ENCODE measurements at places on chromosomes 7 and 10. TPM values are rescaled to one million over a fixed set of nuclear protein-coding genes. Genes with fewer than 3 reads are reported as not detected.

The DNAJB12 gene
- 16.8 TPM for total RNA-seq

The HOXA9 gene
- total RNA-seq: 2.0 TPM

DNA sequence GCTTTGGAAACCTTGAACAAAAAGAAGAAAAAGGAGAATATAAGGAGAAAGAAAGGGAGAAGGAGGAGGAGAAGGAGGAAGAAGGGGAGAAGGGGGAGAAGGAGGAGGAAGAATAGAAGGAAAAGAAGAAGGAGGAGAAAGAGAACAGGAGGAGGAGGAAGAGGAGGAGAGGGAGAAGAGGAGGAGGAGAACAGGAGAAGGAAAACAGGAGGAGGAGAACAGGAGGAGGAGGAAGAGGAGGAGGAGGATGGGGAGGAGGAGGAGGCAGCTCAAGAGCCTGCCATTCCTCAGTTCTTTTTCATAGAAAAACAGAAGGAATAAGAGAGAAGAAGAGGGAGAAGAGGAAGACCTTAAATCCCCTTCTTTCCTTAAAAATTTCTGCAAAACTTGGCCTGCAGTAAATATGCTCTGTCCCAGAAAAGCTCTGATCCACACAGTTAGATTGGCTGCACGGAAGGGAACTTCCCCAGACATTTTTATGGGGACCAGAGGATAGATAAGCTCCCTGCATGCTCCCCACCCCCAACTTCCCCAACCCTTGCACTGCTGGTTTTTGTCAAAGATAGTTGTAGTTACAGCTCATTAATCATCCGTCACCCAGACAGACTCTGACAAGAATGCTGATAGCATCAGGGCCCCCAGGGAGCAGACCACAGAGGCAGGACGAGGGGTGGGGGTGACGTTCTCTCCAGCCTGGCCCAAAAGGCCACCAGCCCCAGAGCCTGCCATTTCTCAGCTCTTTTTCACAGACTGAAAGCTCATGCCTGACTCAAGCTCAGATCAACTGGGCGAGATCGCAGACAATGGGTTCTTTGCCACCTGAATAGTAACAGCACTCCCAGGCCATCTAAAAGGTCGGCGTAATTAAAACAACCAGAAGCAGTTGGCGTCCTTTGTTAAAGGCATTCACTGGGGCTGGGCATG lies 34.5 kb upstream of the LYZL1 start:
- DNase-seq: no peak

DNA sequence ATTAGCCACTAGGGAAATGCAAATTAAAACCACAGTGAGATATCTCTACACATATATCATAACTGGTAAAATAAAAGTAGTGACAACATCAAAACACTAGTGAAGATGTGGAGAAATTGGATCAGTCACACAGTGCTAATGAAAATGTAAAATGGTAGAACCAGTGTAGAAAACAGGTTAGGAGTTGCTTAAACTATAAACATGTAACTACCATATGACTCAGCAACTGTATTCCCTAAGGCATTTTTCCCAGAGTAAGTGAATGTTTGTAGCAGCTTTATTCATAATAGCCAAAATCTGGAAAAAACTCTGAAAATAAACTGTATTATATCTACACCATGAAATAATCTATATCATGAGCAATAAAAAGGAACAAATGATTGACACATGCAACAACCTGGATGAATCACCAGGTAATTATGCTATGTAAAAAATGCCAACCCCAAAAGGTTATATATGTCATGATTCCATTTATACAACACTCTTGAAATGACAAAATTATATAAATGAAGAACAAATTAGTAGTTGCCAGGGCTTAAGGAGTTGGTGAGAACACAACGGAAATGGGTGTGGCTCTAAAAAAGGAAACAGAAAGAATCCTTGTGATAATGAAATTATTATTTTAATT lies 22.8 kb downstream of the SLC25A40 start:
- no peak for DNase-seq

DNA sequence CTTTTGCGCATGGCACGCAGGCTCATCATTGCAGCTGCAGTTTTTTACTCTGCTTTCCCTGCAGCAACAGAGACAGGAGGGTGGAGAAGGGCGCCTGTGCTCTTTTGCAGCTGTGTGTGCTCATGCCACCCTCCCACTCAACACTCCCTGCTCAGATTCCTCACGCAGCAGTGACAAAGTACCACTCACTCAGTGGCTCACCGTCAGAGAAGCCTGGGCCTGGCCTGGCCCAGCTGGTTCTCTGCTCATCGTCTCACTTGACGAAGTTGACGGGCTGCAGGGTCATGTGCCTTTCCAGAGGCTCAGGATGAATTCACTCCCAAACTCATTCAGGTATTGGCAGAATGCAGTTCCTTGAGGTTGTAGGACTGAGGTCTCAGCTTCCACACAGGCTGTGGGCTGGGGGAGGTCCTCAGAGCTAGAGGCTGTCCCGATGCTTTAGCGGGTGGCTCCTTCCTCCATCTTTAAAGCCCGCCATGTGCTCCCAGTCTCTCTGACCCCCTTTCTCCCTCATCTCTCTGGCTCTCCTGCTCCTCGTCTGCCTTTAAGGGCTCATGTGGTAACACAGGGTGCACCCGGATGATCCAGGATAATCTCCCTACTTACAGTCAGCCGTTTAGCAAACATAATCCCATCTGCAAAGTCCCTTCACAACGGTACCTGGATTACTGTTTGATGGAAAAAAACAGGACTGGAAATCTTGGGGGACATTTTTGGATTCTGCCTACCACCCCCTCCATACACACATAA lies 25.8 kb downstream of the PTPRE start:
- DNase-seq: no peak

GRCh38 chr10:77308084-77308732 lies 329.4 kb downstream of the KCNMA1 start:
- no peak for DNase-seq

Data from lung microvascular endothelial cell (primary cell).